GM13977 (cell line): ENCODE measurements at places on chromosomes 2 and 18.
A peak's percentile ranks its signal among the peaks of the same experiment; 100 is the strongest.

- DNase-seq = no peak
Observed at GRCh38 chr2:167249197-167249596, 360.9 kb downstream of the XIRP2 start.

DNA sequence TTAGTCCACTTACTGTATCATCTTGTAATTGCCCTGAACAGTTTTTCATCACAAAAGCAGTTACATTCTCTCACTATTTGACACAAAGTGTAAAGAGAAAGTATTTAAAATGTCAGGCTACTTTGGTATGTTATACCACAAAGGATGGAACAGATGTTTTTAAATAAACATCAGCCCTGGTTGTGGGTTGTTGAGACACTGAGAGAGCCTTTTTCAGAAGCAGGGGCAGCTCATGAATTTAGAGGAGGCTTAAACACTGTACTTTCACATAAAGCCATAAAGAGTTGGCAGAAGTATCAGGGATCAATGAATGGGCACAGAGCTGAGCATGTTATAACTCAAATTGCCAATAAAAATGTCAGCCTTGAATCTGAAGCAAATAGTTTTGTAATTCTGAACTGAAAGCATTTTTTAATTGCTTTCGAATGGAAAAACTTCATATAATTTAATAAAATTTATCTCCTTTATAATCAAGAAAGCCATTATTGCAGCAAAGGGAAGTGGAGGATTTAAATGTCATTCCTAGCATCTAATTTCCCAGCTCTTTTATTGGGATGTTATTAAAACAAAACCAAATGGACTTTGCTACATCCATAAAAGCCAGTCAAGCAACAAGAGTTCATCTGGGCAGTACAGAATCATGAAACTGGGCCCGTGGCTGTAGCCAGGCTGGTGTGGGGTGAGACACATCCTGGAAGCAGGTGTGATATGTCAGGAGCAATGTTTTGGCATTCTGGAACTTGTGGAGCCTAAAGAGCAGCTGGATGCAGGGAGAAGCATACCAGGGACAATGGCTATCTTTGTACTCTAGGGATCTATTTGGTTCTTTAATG lies 95.1 kb upstream of the NT5C1B start:
- DNase-seq = no peak

DNA sequence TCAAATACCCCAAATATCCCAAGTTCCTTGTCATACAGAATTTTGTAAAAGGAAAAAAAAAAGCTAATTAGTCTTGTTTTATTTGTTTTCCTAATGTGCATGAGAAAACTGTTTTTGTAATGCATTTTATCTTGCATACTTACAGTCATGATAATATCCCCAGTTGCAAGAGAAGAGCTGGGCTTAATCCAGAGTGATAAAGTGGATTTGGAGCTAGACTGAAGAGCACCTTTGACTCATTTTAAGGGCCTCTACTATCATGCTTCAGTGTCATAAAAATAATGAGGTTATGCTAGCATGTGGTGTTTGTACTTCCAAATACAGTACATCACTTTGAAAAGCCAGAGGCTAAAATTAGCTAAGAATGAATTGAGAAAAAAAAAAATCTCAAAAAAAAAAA lies 26.4 kb downstream of the ARHGAP15 start:
- no peak for DNase-seq

DNA sequence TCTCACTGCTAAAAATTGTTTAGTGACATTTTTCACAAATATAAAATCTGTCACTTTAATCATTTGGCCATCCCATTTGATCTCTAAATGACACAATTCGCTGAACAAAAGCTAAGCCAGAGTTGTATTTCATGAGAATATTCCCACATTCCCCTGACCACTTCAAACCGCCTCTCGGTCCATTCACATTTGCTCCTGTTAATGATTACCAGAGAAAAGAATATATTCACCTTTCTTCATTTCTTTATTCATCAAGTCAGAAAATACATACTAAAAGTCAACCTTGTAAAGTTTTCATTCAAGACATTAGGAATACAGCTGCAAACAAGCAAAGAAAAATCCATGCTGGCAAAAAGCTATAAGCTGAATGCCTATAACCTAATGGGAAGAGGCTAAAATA lies 225.5 kb downstream of the DOK6 start:
- no peak for DNase-seq

GRCh38 chr2:211228559-211228958 lies 672.2 kb downstream of the CPS1 start:
- no peak for DNase-seq

- peak; percentile 63 for DNase-seq
Observed at GRCh38 chr18:48923746-48924629, 26.8 kb downstream of the SMAD7 start.

GRCh38 chr2:11672407-11672806 lies 2.4 kb upstream of the NTSR2 start:
- no peak for DNase-seq
